ENCODE measurements at places on chromosomes 2 and 18.
A peak's percentile ranks its signal among the peaks of the same experiment; 100 is the strongest.

DNA sequence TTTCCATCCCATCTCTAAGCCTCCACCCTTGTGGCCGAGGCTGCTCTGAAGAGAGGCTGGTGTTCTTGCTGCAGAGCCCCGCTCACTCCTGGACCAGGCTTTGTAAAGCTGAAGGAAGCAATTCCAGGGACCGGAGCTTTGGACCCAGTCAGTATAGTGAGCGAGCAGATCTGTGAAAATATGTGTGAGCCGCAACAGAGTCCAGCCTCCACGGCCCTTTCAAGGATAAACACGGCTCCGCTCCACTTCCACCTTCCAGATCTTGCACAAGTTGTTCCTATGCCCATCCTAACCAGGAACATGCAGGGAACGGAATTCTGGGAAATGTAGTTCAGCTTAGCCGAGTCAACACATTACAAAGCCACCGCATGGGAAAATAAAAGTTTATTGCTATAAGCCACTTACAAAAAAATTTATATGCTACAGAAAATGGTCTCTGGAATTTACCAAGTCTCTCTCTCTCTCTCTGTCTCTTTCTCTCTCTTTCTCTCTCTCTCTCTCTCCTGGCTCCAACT lies 151.7 kb upstream of the ZNF521 start:
- DNase-seq = peak; percentile 28

DNA sequence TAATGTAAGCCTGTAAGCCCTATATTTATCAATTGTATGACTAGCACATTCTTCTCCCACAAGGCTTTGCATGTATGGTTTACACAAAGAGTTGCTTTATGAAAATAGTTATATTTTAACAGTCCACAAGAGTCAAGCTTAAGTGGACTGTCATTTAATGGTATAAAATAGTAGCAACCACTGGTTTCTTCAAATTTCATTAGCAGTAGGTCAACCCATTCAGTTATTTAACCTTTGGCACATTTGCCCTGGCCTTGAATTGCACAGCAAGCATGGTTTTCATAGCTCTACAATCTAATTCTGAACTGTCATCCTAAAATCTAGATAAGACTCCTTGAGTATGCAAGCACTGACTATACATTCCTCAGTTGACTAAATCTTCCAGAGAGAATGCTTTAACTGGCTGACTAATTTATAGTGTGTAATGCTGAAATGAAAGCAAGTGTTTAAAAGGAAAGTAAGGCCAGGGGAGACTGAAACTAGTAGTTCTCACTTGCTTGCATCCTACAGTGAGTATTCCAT lies 1.8 kb downstream of the DPP4 start:
- DNase-seq = no peak

GRCh38 chr2:204914708-204915107 lies 369.4 kb downstream of the PARD3B start:
- no peak for DNase-seq

- no peak for DNase-seq
Measured at GRCh38 chr2:142989273-142990204, 112.1 kb downstream of the KYNU start.

GRCh38 chr2:177264209-177264692 lies 276 bp downstream of the NFE2L2 start:
- no peak for DNase-seq

- no peak for DNase-seq
Measured at GRCh38 chr2:2146220-2146619, 184.9 kb downstream of the MYT1L start.

Data from H7 (cell line).